ENCODE measurements at places on chromosomes 1 and 21.

DNA sequence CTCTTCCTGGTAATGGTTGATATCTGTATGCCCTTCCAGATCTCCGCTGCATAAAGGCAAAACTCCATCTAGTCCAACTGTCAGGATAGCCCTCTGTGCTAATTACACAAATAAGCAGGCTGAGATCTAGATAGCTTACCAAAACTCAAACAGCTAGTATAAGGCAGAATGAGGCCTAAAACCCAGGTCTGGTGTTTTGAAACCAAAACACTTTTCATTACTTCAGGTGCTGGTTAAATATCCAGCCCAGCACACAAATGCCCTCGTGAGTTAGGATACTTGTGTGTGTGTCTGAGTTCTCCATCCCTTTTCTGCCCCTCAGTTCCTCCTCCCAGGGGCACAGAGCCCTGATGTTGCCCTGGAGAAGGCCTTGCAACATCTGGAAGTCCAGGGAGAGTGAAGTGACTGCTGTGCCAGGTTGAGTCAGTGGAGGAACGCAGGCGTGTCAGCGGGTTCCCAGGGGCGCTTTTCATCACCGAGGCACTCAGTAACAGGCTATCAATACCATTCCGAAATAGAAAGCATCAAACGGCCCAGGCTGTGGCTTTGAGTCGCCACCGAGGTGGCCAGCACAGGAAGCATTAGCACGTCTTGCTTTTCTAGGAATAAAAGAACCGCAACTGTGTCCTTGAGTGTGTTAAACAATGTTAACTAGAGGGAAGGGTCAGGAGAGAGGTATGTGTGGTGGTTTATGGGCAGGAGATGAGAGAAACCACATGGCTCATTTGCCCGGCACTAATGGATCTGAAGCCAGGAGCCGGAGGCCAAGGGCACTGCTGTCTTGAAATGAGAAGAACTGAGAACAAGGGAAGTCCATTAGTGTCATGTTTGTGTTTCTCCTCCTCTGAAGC is 90.7 kb upstream of the WLS start:
- DNase-seq: no peak

DNA sequence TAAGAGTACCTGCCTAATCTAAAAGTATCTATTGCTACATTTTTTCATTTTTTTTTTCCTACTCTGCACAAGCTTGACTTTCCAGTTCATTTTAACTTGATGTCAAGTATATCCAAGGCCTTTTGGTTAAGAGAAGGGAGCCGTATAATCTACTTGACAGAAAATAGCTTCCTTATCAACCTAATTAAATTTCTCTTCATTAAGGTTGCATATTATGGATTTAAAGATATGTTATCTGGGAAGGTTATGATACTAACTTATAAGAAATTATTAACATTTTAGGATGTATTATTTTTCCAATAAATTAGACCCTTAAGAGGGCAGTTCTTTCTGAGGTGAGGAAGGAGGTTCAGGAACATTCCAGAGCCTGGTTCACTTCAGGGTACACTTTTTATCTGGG is 83.1 kb upstream of the SGIP1 start:
- no peak for DNase-seq

GRCh38 chr1:62325681-62326080 is 6.4 kb upstream of the KANK4 start:
- no peak for DNase-seq

GRCh38 chr1:109750241-109750882 is 9.5 kb upstream of the GSTM3 start:
- DNase-seq: no peak

DNA sequence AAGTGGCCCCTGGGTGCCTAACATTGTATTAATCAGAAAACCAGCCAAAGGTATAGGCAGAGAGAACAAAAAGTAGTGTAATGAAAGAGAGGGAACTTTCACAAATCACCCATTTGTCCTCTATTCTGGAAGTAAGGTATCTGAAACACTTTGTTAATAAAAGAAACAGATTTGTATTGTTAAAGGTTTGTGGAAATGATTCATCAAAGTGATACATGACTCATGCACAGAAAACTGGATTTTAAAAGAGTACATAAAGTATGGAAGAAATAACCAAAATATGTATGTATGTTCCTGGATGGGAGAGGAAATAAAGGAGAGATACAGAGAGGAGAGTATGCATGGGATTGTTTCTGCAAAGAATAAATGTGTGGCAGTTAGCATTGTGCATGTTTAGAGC is 126.8 kb downstream of the RGS21 start:
- DNase-seq: no peak

GRCh38 chr1:208644401-208645160 is 400.4 kb upstream of the PLXNA2 start:
- no peak for DNase-seq

- DNase-seq: no peak
These were observed 125.9 kb upstream of the GALNT2 start for GRCh38 chr1:229941160-229941559.

- DNase-seq: no peak
These were observed 137.2 kb downstream of the DHRS3 start for GRCh38 chr1:12480748-12481362.

DNA sequence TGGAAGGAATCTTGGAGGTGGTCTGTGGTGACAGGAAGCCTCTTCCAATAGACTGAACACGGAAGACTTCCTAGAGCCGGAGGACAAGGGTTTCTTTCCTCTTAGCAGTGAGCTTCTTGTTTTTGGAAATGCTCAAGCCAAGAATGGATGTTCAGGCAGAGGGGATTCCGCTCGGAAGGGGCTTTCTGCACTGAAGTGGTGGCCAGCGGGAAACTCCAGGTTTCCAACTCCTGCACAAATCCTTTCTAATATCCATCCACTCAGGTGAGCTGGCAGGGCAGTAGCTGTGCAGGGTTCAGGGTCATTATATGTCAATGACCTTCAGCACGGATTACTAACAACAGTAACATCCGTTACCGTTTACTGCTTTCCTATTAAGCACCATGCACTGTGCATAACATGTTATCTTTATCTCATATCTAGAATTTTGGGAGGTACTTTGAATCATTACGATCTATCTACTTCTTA is 573 bp upstream of the CPT2 start:
- DNase-seq: no peak

- no peak for DNase-seq
These were observed 35.1 kb upstream of the KDM4A start for GRCh38 chr1:43614891-43615290.

DNA sequence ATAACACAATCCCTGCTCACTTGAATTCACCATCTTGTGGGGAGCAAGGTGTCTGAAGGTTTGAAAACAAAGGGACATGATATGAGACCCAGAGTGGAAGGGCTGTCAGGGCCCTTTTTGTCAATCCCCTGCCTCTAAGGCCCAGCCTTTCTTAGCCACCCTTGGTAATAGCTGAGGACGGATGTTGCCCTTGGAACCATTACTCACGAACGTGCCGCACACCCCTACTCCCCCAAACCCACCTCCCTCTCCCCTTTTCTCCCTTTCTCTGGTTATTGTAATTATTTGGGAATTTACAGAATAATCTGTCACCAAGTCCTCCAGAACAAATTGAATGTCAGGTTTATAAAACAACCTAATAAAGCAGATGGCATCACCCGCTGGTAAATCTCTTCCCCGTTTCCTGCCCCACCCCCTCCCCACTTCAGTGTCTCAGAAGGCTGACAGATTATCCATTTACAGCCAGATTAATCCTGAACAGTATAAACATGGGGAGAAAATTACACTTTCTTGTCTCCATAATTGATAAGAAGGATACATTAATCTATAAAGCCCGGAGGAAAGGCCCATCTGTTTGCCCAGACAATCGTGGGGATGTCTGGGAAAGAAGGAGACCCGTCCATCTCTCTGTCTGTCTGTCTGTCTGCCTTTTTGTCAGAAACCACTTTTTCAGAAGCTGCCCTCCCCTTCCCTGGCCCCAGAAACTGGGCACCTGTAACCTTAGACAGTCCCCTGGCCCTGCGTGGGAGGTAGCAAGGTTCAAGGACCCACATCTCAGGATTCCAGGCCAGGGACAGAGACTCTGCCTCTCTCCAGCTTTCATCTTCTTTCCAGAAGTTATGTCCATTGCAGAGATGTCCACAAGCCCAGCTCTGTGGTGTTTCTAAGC is 60.6 kb upstream of the CD34 start:
- no peak for DNase-seq

DNA sequence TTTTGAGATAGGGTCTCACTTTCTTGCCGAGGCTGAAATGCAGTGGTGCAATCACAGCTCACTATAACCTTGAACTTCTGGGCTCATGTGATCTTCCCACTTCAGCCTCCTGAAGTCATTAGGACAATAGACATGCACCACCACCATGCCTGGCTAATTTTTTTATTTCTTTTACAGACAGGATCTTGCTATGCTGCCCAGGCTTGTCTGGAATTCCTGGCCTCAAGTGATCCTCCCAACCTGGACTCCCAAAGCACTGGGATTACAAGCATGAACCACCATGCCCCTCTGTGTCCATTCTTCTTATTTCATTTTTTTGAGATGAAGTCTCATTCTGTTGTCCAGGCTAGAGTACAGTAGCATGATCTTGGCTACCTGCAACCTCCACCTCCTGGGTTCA is 12.0 kb upstream of the KLHL20 start:
- DNase-seq: no peak

- no peak for DNase-seq
These were observed 70.8 kb downstream of the SMYD2 start for GRCh38 chr1:214351551-214352277.

GRCh38 chr1:24978383-24979032 is 48.4 kb upstream of the RUNX3 start:
- DNase-seq: no peak

DNA sequence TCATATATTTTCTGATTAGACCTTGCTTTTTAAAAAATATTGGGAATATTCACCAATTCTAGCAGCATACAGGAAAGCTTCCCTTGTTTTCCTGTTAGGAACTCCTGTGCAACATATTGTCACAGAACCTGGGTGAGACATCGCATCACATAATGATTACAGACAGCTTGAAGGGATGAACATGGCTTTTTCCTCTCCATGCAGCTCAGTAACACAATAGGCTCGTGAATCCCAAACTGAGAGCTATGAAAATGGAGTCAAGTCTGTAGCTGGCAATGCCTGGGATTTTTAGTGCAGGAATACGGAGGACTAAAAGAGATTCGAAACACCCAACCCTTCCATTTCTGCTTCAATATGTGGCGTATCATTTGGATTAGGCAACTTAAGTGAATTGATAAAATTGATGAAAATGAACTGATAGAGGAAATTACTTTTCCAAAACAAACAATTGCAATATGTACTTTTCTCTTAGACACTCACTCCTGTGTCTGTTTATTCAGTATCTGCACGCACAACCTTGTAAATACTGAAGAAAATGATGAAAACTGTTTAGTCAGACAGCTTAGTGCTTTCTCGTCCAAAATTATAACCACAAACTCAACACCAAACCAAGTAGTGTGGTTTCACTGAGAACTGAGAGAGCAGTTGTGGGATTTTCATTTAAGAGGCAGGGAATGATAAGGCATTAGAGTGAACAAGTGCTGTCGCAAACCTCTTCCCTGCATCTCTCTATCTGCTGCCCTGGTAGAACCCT is 250.4 kb downstream of the PTBP2 start:
- no peak for DNase-seq

GRCh38 chr1:178538192-178538916 is 25.4 kb downstream of the TEX35 start:
- DNase-seq: no peak

GRCh38 chr1:235317168-235317567 is 10.8 kb downstream of the ARID4B start:
- no peak for DNase-seq

GRCh38 chr1:106613068-106613467 is 443.4 kb upstream of the PRMT6 start:
- DNase-seq: no peak

- DNase-seq: no peak
These were observed 13.7 kb upstream of the TRIM62 start for GRCh38 chr1:33195556-33195955.

GRCh38 chr1:89822999-89823628 is 2.3 kb downstream of the LRRC8D start:
- DNase-seq: no peak

DNA sequence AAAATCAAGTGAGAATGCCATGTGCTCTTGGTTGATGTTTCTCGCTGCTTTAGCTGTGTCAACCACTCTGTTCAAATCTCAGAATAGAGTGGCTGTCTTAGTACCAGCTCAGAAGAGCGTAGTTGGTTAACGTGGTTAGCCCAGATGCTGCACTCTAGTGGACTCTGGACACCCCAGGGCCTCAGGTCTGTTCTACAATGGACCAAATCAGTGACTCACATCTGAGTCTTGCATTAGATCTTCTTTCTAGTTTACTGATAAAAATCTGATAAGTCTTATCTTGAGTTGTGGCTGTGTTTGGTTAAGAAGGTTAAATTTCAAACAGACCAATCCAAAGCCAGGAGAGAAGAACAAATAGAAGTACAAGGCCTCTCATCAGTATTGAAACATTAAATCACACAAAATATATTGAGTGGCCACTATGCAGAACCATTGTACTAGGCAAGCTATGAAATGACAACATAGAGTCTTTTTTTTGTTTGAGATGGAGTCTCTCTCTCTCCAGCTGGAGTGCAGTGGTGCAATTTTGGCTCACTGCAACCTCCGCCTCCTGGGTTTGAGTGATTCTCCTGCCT is 104.1 kb downstream of the NR5A2 start:
- DNase-seq: no peak

GRCh38 chr1:51330331-51331201 is at the start of gene TTC39A:
TTC39A (minus strand) TSS chr1:51330562; CDS start chr1:51330477, 85 bp downstream.
- DNase-seq: no peak

DNA sequence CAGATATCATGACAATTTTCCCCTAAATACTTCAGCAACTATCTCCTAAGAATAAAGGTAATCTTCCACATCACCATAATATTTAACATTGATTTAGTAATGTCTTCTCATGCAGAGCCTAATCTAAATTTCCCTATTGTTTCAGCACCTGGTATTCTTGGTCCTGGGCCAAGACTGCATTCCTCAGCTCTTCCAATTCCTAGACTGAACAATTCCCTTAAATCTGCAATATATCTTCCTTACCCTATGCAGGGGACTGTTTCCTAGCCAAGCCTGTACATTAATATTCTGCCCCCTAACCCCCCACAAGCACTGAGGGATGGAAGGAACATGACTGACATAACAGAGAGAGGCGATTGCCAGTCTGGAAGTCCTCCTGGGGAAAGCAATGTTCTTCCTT is 28.7 kb upstream of the DISP1 start:
- DNase-seq: no peak

GRCh38 chr1:160724465-160725242 is 13.0 kb upstream of the CD48 start:
- no peak for DNase-seq

GRCh38 chr1:228998179-228998578 is 262.9 kb downstream of the RHOU start:
- no peak for DNase-seq

GRCh38 chr1:112264010-112264409 is 132.0 kb upstream of the CTTNBP2NL start:
- DNase-seq: no peak

DNA sequence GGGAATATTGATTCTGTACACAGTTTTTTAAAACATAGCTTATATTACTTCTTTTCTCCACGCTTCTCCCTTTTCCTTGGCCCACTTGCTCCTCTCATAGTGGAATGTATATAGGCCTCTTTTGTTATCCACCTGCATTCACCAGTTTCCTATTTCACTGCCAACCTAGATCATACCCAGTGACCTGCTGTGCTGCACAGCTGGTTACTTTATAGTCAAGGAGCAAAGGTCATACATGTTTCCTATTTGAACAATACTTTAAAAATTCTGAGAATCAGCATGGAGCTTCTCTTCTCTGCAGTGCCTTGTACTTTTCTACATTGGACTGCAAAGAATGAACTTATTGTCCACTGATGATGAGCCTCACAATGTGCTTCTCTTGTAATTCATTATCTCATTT is 4.3 kb upstream of the SLC35D1 start:
- no peak for DNase-seq
